DMS79 (cell line): ENCODE measurements at places on chromosomes 6 and 20.

GRCh38 chr20:34952671-34953070, 2.9 kb downstream of the GSS start:
- DNase-seq = no peak

- DNase-seq = no peak
These were observed 23.0 kb upstream of the FKBP1A start for GRCh38 chr20:1415667-1416468.

GRCh38 chr6:6723921-6724538, 135.5 kb downstream of the LY86 start:
- DNase-seq = no peak

DNA sequence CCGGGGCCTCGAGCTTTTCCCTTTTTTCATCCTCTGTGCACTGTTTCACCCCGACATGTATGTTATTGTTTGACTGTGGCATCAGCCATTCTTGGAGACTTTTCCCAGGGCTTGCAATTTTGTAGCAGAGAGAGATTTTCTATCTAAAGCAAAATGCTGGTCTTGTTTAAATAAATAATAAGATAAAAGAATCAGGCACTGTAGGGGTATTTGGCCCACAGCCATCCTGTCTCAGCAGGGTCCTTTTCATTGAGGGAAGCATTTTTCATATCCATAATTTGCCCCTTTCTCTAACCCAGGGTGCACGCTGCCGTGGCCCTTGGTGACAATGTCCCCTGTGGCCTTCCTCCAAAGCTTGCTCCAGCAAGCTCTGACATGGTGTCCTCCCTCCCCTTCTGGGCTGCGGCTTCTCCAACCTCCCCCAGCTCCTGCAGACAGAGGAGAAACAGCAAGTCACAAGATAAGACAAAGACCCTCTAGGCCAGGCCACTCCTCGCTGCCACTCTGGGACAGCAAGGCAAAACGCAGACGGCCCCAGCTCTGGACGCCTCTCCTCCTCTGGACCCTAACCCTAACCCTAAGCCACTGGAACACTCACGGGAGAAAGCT, 117.6 kb downstream of the MYLK4 start:
- no peak for DNase-seq

DNA sequence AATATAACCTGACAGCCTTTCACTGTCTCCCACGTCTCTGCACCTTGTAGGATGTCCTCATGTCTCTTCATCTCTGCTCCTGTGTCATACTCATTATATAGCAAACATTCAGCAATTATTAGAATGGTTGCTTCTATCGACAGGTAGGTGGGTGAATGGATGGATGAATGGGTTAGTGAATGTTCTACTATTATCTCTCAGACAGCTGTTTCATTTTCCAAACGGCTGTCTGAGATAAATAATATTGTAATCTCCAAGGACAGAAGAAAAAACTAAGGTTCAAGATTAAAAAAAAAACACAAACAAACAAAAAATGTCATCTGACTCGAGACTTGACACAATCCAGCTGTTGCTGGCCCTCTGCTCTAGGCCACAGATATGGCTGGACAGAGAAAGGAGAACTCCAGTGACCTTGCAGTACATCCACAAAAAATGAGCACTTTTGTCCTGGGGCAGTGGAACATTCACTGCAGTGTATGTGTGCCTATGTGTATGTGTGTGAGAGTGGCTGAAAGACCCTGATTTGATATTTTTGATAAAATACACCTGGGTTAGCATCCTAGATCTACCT, 2.1 kb downstream of the HNF4A start:
- DNase-seq = no peak
